Brain (organoid and tissue), 16 donors: ENCODE measurements at places on chromosomes 1 and 21. TPM values are rescaled to one million over a fixed set of nuclear protein-coding genes. Genes with fewer than 3 reads are reported as not detected.

PCP4 gene
- 45.1 TPM for polyA plus RNA-seq

CELA2B gene
- polyA plus RNA-seq, result not detected

DIP2A gene
- 10.2 TPM for polyA plus RNA-seq

PTGS2 gene
- 0.42 TPM for polyA plus RNA-seq

NECTIN4 gene
- polyA plus RNA-seq, result not detected
